ENCODE measurements at places on chromosomes 4 and X.

DNA sequence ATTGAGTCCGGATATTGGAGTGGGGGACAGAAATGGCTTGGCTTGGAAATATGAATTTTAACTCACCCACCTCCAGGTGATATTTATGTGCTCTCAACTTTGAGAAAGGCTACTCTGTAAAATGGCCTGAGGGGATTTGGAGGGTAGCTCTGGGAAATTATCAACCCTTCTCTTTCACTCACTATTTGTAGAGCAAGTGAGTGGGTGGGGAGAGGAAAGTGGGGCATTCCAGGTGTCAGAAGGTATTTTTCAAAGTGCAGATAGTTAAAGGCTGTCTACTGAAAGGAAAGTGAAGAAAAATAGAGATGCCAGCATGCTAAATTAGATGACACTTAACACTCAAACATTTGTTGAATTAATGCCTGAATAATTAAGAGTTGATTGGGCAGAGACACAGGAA lies 44.1 kb downstream of the TMEM164 start:
- no peak for DNase-seq

DNA sequence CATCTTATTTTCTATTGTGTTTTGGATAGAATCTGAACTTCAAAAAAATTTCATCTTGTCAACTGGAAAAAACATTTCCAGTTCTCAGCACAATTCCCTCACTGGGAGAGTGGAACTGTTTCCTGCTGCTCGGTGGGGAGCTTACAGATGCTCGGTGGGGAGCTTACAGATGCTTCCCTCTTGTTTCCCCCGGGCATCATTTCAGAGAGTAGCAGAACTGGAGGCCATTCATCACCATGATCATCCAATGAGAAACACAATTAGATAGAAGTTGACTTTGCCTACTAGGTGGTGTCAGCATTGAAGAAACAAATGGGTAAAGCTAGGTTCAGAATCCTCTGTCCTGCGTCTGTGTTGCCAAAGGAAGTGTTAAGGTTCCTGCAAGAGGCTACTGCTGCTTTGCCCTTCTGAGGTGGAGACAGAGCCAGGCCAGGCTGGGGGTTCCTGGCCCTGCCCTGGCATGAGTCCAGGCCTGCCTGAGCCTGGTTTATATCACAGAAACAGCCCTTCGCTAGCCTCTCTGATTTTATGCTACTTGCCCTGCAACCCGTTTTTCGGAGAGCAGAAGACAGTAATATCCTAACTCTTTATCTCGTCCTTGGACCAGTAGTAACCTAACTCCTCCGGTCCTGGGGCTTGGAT lies 70.6 kb downstream of the TAPT1 start:
- no peak for DNase-seq

DNA sequence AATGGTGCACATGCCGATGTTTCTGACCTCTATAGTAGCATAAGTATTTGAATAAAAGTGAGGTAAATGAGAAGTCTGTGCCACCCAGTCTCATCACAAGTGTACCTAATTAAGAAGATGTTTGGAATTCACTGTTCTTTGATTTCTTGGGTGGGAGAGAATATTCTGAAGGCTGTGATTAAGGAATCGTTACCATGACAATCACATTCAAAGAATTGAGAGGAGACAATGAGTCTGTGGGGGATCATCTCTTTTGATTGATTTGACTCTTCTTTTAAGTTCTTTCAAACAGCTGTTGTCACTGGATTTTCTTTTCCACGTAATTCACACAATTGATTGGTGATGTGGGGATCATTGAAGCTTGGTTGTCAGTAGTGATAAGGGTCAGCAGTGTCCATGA lies 18.1 kb downstream of the FHL1 start:
- no peak for DNase-seq

GRCh38 chr4:30755346-30755745 lies 35.2 kb downstream of the PCDH7 start:
- no peak for DNase-seq

DNA sequence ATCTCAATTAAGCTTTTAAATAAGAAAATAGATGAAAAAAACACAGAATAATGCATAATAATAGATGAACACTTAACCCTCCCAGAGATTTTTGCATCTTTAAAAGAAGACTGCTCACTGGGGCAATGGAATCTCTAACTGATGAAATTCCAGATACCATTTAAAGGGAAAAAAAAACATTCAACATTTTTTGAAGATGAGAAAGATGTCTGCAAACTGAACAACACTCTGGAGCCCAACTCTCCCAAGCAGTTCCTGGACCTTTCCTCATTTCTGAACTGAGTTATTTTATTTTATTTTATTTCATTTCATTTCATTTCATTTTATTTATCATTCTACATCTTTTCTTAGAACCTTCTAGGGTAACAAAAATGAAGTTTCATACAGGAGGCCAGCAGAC lies 90.7 kb downstream of the CORIN start:
- no peak for DNase-seq

DNA sequence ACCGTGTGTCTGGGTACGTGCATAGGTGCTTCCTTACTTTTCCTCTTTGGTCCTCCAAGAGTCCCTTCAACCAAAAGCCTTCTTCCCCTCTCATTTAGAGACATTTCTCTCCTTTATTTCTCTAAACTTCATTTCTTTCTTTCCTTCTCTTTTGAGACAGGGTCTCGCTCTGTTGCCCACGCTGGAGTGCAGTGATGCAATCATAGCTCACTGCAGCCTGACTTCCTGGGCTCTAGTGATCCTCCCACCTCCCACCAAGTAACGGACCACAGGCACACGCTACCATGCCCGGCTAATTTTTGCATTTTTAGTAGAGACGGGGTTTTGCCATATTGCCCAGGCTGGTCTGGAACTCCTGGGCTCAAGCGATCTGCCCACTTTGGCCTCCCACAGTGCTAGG lies 42.2 kb downstream of the ACOX3 start:
- DNase-seq, result no peak

DNA sequence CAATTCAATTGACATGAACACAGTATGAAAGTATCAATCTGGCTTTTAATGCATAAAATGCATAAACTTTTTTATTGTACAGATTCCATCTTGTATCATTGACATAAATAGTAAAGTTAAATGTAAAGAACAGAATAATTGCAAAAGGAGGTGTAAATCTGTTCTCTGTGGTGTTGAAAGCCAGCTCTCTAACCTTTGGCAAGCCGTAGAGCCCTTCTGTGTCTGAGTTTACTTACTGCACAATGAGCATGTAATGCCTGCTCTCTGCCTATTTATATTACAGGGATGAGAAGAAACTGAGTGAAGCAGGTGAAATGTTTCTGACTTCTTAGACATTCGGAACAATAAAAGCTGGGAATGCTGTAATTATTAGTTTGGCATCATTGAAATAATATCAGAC lies 389.3 kb upstream of the EPHA5 start:
- no peak for DNase-seq

DNA sequence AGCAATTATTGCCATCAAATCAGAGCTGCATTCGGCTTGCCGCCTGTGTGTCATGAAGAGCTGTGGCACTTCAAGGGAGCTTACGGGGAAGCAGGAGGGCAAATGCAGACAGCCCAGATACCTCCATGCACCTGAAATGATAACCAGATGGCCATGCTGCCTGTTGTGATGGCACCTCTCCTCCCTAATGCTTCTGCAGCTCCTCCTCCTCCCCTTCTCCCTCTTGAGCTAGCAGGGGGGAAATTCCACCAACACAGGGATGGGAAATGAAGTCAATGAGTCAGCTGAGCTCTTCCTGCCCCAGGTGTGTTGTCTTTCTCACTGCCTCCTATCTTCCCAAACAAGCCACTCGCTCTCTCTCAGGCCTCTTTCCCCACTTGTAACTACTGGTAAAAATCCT lies 565.0 kb downstream of the BCOR start:
- no peak for DNase-seq

DNA sequence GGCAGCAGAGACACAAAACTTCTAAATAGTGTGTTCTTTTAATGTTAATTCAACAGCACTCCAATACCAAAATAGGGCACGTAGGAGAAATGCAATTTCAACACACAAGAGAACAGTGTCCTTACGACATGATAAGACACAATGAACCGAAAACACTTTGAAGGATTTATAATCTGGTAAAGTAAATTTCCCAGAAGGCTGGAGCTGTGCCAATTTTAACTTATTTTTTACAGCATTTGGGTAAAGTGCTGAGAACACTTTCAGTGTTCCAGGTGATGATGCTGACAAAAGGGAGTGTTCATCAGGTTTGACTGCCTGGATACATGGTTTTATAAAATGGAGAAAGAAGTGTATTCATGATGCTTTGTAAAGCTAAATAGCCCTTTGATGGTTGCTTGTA lies 76.5 kb downstream of the MAPK10 start:
- DNase-seq, result no peak

DNA sequence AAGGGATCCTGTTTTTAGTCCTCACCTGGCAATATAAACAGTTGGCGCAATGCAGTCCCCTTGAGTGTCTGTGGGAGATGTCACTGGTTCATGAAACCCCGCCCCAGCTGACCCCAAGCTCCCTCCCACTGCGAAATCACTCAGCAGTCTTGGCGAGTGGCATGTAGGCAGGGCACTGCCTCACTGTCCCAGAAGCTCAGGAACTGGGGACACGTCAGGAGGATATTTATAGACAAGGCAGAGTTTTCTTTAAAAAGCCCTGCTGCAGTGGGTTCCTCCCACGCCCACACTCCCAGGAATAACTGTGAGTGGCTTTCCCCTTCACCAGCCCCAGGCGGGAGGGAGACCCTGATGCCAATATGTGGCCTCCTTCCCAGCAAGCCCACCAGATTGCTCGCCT lies 44.3 kb upstream of the PPP2R2C start:
- no peak for DNase-seq

GRCh38 chr4:3756343-3757059 lies 9.7 kb upstream of the ADRA2C start:
- DNase-seq, result no peak

- no peak for DNase-seq
Measured at GRCh38 chr4:160299608-160300007, 1196.7 kb downstream of the RAPGEF2 start.

- DNase-seq, result no peak
Measured at GRCh38 chr4:141957416-141957815, 321.0 kb downstream of the IL15 start.

- no peak for DNase-seq
Measured at GRCh38 chr4:168942985-168943384, 67.1 kb downstream of the CBR4 start.

DNA sequence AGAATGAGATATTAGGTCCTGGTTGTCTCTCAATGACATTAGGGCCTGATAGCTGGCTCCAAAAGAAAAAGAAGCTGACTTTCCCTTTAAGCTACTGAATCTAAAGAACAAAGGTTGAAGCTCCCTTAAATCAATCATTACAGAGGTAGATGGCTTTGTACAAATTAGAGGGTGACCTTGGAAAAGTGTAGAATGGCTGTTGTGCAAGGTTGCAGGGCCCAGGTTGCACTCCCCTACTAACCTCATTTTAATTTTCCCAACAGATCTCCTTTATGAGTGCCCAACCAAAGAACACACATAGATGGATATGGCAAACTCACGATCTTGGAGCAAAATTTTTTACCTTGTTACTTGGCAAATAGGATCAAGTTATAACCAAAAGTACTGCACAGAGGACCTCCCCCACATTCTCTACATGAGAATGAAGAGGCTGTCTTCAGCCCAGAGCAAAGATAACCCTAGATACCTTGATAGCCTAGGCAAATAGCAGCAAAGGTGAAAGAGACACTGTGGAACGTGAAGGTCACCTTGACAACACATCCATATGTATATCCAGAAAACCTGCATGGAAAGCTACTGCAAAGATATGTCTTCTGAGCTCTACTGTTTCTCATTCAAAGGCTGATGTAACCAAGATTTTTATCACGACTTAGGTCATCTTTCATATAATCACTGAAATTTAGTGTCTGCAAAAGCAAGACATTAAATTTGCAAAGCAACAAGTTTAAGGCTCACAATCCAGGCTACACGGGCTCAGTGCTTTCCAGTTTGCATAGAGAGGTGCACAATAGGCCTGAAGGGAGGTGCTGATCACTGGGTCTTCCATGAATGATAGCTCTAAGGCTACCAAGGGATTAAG lies 23.0 kb downstream of the KLB start:
- no peak for DNase-seq

DNA sequence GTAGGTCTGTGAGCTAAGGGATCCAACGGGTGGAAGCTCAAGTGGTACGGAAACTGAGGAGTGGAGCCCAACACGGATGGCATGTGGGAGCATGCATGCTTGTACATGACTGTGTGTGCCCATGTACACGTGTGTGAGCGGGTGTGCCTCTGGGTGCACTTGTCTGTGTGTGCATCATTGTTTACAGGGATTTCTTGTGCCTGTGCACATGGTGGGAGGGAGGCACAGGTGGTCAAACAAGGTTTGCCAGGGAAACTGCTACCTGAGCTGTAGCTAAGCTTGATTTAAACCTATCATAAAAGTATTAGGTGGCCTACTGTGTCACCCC lies 122.5 kb upstream of the MAMLD1 start:
- DNase-seq, result no peak

- DNase-seq, result no peak
Measured at GRCh38 chr4:132767901-132768300, 381.2 kb upstream of the PCDH10 start.

GRCh38 chrX:132615391-132616131 lies 126.7 kb upstream of the MBNL3 start:
- peak; percentile 0 for DNase-seq

DNA sequence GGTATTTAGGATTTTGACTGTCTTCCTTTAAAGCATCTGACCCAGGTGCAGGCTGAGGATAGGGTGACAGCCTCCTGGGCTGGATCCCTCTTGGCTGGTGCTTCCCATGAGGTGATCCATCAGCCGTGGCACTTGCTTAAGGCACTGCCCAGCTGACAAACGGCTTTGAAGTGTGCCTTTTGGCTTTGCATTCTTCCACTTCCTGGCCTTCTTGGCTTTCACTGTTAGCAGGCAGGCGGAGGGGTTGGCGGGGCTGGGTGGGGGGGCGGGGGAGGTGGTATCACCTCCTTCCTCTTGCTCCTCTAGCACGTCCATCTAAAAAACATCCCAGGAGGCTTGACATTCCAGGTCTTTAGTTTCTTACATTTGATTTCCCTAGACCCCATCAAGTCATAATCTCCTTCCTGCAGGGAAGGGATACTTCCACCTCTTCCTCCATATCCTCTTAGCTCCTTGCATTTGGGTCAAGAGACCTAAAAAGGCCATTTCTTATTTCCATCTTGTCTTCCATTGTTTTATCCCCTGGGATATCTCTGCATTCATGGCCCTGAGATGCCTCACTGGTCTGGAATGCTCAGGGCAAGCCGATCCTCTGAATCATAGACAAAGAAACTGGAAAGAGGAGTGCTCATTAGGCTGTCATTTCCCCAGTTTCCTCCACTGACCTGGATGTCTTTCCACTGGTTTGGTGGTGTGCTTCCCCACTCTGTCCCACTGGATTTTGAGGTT lies 11.3 kb upstream of the APLN start:
- no peak for DNase-seq

DNA sequence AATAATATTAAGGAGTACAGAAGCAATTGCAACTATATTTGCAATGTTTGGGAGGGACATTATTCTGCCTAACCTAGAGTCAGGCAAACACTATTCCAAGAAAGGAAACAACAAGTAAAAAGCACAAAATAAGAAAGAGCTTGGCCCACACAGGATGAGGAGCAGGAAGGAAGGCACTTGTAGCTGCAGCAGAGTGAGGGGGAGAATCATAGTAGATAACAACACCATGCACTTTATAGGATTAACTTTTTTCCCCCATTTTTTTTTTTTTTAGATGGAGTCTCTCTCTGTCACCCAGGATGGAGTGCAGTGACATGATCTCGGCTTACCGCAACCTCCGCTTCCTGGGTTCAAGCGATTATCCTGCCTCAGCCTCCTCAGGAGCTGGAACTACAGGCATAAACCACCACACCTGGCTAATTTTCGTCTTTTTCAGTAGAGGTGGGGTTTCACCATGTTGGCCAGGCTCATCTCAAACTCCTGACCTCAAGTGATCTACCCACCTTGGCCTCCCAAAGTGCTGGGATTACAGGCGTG lies 10.3 kb upstream of the JCHAIN start:
- no peak for DNase-seq

GRCh38 chr4:176837169-176837895 lies 44.6 kb upstream of the VEGFC start:
- no peak for DNase-seq

Measured in bone marrow (tissue), 2 donors.